ENCODE measurements at places on chromosomes 3 and 15.

- no peak for DNase-seq
Observed at GRCh38 chr3:52679811-52680210, 5.9 kb downstream of the PBRM1 start.

DNA sequence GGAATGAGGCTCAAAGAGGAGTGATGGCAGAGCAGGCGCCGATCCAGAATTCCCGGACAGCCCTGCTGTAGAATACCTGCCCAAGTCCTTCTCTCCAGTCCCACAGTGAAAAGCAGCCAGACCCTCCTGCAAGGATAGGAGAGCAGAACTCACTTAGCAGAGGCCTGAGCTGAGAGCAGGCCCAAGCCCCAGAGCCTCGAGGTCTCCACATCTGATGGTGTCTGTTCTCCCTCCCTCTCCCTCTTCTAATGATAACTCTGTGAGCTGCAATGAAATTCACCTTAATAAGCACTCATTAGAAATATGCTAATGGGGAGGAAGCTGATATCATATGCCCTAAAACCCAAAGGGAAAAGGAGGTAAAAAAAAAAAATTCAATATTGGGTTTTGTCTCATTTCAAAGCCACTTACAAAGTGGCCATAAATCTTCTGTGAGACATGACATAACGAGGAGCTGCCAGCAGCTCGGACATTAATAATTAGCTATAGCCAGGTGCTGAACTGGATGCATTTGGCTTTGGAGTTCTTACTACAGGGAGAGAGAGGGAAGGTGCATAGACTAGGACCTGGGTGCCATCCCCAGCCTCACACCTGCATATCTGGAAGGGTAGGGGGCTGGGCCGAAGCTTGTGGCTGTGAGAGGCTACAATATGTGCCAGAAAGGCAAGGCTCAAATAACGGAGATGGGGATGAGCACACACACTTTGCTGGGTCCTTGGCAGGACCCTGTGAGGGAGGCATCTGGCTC, 108.4 kb downstream of the MEGF11 start:
- peak; percentile 67 for DNase-seq

GRCh38 chr3:126408099-126408498, 13.4 kb downstream of the CFAP100 start:
- DNase-seq: no peak

- DNase-seq: no peak
Observed at GRCh38 chr3:151766454-151766853, 32.7 kb downstream of the AADACL2 start.

DNA sequence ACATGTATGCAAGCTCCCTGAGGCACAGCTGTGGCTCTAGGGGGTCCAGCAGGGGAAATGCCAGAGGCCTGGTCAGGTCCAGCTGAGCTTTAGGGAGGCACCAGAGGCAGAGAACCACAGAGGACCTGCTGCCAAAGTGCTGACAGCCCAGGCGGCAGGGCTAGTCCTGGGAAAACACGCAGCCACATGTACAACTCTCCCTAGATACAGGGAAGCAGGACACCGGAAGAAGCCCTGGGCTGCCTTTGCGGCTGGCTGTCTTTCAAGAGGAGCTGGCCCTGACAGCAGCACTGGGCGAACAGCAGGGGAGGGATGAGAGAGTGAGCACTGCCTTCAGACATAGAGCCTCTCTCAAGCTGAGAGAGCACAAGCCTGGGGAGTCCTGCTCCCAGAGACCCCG, 40.7 kb downstream of the RFT1 start:
- DNase-seq: no peak

DNA sequence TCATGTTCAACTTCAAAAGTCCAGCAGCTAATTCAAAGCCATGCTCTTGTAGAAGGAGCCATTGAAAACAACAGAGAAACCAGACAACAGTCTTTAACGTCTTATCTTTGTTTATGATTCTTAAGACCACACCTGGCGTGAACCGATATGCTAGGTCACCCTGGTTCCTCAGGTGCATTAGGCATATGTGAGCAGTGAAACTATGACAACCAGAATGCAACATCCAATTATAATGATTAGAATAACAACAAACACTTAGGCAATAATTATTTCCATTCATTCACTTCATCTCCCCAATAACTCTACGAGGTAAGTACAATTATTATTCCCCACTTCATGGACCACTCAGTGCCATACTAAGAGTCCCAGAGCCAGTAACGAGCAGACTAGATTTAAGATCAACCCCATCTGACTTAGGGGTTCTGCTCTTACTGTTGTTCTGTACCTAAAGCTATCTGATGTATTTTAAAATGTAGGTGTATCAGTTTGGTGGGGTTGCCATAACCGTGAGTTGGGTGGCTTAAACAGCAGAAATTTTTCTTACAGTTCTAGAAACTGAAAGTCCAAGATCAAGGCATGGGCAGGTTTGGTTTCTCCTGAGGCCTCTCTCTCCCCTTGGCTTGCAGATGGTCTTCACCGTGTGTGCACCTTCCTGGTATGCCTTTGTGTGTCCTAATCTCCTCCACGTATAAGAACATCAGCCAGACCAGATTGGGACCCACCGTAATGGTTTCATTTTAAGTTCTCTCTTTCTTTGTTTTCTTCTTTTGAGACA, 997.8 kb upstream of the CFAP20DC start:
- no peak for DNase-seq

- DNase-seq: peak; percentile 71
Observed at GRCh38 chr3:124772081-124772831, 42.0 kb downstream of the UMPS start.

GRCh38 chr3:183428447-183429211, at the start of gene MCF2L2:
Gene MCF2L2 (minus strand): TSS chr3:183428619. CDS start chr3:183427977, 642 bp downstream.
- DNase-seq: peak; percentile 44

- DNase-seq: no peak
Observed at GRCh38 chr3:152282813-152283212, 14.1 kb downstream of the MBNL1 start.

DNA sequence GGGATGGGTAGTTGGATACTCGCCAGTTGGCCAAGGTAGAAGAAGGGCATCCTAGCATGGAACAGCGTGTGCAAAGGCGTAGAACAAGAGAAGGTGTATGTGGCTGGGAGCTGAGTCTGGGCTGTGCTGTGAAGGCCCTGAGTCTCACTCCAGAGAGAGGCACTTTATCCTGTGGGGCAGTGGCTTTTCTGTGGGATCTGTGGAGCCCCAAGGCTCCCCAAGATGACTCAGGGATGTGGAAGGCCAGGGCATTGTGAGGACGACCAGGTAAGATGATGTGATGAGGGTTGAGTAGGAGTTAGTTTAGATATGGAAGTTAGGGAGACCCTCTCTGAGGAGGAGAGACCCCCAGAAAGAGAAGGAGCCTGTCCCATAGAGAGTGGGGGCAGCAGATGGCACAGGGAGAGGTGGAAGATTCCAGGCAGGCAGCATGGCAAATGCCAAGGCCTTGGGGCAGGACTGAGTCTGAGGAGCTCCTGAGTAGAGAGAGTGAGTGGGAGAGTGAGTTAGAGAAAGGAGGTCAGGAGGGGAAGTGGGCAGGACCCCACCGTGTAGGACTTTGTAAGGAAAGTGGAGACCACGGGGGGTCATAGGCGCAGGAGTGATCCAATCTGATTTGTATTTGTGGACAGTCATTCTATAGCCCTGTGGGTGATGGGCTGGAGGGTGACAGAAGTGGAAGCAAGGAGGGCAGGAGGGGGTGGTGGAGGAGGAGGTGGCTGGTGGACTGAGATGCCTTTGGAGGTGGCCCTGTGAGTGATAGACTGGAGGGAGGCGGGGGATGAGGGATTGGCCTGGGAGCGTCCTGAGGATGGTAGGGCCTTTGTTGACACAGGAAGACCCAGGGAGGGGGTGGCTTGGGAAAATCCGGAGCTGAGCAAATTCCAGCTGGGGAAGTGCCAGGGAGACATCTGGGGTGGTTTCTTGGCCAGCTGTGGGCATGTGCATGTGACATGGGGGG, 50.3 kb downstream of the FBLN2 start:
- peak; percentile 88 for DNase-seq

DNA sequence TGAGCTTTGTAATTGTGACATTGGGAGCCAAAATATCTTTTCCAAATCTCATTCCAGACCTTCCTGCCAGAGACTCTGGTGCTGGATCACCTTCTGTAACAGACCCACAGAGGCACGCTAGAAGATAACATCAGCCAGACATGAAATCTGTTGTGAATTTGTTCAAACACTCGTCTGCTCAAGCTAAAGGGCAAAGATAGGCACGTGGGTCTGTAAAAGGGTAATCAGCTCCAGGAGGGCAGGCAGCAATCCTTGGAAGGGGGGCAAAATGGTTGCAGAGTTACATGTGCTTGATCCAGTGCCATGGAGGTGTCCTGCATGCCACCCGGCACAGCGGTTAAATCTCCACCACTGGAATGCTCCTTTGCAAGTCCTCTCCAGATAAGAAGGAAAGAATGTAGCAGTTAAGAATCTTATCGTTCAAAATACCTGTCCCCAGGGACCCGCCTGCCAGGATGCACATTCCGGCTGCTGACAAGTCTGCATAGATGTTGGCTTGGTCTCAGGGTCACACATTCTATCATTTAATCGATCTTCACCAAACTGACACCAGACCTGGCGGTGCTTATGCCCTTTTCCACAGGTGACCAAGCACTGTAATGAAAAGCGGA, 74.8 kb downstream of the ADAMTS9 start:
- DNase-seq: no peak

GRCh38 chr3:2880218-2880756, 229.9 kb downstream of the IL5RA start:
- no peak for DNase-seq

GRCh38 chr3:113000691-113001090, 9.9 kb downstream of the GTPBP8 start:
- peak; percentile 8 for DNase-seq

DNA sequence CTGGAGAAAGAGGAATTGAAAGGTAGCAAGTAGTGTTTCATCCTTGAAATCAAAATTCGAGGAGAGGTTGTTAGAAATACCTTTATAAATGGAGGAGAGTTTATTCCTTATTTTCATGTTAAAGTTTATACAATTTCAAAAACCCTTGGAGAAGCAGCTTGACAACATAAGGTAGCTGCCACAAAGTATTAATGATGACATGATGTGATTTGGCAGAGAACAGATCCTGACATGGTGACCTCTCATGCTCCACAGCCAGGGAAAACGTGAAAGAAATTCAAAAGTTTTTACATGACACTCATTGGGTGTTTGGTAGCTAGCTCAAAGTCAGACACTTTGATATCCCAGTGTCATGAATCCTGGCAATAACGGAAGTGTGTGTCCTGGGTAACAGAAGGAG, 320.8 kb downstream of the GBE1 start:
- DNase-seq: no peak

GRCh38 chr15:83446904-83447709, at the start of gene SH3GL3:
Gene SH3GL3 (plus strand): TSS chr15:83447341. CDS start chr15:83447534, 193 bp downstream.
- DNase-seq: peak; percentile 78

DNA sequence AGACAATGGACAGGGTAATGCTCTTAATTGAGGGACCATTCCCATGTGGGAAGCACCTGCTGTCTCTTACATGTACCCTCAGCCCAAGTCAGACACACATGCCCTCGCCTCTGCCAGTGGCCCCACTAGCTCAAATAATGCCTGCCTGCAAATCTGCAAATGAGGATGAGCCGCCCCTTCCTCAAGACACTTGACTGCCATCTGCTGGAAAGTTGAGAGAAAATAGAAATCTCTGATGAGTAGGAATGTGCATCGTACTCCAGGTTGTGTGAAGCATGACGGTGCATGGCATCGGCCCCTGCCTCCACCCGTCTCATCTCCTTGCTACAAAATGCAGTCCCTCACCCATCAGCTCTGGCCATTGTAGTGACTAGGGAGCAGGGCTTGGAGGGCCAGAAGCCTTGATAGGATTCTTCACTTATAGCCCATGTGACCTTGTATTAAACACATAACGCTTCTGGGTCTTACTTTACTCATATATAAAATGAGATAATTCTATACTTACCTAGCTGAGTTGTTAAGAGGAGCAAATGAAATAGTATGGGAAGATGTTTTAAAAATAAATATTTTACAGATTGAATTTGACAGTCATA, 6.3 kb upstream of the SCN5A start:
- DNase-seq: peak; percentile 65

DNA sequence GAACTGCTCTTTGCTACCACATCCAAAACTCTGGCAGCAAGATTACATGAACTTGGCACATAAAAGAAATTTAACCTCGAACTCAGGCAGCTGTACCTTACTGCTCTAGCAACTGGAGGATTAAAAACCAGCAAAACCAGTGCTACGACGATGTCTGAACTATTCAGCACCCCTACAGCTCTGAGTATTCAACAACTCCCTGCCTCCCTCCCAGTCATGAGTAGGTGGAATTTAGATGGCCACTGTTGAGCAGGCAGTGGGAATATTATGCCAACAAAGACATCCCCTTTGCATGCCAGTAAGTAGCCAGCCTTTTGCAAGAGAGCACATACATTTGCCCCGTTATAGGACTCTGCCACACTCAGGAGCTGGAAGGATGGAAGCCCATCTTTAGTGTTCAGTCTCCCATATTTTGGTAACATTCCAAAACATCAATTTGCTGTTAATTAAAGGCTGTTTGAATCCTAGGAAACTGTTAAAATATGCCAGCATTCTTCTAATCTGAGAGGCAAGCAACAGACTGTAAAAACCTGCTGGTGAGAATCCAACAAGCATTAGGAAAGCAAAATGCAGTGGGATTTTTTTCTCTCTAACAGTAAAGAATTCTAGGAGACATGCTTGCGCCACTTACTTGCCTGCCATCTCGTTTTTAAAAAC, 85.4 kb downstream of the ZNF385D start:
- DNase-seq: peak; percentile 14

- no peak for DNase-seq
Observed at GRCh38 chr3:3059645-3060044, 50.5 kb downstream of the IL5RA start.

DNA sequence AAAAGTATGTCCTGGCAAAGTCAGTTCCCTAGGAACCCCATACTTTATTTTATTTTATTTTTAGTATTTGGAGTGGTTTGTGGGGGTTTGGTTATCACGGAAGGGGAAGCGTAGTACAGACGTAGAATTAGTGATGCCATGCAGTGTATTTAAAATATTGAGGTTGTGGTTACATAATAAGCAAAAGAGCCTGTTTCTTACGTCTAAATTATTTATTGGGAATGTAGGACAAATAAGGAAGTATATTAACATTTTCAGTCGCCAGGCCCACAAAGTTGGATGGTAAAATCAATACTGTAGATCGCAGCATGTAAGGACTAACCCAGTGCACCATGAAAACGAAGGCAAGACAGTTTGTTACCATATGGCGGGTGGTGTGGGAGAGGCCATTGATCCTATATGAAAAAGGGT, 558 bp downstream of the DTWD1 start:
- DNase-seq: no peak

DNA sequence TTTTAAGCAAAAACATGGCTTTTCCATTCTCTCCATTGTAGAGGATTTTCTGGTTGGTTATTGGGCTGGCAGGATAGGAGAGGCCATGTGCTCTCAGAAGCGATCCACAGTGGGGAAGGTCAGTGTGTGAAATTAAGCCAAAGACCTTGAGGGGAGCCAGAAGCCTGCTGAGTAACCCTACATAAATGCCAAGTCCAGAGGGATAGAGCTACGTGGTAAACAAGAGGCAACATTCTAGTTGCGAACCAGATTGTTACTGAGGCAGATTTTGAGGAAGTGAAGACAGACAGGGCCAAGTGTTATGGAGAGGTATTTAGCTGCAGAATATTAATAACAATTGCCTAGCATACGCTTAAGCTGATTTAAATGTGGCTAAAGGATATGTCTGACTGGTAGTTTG, 592.8 kb upstream of the GBE1 start:
- no peak for DNase-seq

GRCh38 chr3:197003461-197004385, 25.9 kb downstream of the MELTF start:
- no peak for DNase-seq
